ENCODE measurements at places on chromosomes 3 and 15. TPM values are rescaled to one million over a fixed set of nuclear protein-coding genes. Genes with fewer than 3 reads are reported as not detected.

DNA sequence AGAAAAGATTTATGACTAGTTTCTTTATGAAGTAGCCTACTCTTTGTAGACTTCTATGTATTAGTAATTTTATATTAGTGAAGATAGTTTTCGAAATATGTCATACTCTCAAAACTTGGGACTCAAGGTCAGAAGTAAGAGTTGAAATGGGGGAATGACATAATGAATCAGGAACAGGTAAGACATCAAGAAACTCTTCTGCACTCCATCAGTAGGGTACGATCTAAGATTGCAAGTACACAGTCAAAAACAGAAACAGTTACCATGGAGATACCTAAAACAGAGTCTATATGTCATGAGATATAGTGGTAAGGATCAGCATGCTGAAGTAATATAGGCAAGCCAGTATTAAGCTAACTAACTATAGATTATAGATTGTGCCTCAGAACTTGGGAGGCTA, 187.0 kb upstream of the MLF1 start:
- DNase-seq, result no peak

GRCh38 chr3:113261063-113261625, 49.8 kb downstream of the BOC start:
- no peak for DNase-seq

The TFRC gene
- polyA plus RNA-seq, result 48.7 TPM

DNA sequence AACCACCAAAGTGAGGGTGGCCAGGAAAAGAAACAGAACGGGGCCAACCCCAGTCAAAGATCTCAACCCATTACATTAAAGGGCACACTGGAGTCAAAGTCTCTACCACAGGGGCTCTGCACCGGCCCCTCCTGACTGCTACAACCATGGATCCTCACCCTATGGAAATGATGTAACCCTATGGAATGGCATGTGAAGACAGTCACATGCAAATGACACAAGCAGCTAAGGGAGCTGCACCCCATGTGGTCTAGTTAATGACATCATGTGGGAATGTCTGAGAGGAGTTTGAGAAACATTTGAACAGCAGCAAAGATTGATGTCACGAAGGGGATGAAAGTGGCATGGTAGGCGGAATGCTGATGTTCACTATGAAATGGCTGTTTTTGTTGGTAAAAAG, 298.2 kb upstream of the SLCO3A1 start:
- DNase-seq, result no peak

DNA sequence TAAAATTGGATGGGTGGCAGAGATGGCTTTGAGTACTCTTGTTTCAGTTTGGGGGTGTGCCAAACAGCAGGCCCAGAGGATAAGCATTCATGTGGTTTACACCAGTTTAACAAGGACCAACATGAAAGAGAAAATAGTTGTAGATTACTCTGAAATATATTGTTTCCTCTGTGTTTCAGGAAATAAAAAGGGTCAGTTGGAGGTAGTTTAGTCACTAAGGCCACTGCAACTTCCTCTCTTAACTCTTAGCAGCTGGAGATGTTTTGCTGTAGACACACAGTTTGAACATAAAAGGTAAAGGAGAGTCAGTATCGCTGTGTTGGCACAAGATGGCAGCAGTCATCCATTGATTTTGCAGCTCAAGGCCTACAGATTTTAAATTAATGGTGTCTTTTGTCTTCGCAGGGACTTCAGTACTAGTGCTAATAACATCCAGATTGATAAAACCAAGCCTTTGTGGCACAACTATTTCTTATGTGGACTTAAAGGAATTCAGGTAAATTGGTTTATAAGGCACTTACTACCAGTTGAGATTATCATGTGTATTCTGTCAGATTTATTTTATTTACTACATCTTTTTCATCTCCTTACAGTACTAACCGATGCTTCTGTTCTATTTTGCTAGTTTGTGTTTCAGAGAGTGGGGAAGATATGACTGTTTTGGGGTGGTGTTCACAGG, 65.5 kb downstream of the GALK2 start:
- peak; percentile 71 for DNase-seq

The CTNNB1 gene
- polyA plus RNA-seq, result 525 TPM

The SLCO2A1 gene
- 16.1 TPM for polyA plus RNA-seq

- no peak for DNase-seq
Measured at GRCh38 chr3:128496019-128496601, 3.1 kb upstream of the GATA2 start.

The C3orf22 gene
- 0.11 TPM for polyA plus RNA-seq

DNA sequence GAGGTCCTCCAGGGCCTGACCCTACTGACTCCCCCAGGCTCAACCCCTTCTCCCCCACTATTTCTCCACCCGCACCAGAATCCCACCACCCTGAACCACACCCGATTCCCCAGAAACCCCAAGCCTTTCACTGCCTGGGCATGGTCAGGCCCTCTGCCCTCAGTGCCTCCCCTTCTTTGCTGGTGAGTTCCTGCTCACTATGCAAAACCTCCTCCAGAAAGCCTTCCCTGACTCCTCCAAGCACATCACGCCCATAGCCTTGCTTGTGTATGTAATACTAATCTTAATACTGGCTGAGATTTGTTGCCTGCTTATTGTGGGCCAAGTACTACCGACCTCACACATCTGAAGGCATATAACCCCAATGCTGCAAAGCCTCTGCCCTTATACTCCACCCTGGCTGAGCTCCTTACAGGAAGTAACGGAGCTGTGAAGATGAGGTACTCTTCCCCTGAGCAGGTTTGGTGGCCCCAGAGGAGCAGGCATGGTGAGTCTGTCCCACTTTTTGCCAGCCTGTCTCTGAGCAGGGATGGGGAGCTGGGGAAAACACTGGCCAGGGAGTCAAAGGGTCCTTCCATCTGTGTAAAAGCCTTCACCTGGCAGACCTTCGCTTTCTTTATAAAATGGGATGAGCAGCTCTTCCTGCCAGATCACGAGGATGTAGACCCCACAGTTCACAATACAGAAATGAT, 9.5 kb downstream of the RAB6B start:
- no peak for DNase-seq

DNA sequence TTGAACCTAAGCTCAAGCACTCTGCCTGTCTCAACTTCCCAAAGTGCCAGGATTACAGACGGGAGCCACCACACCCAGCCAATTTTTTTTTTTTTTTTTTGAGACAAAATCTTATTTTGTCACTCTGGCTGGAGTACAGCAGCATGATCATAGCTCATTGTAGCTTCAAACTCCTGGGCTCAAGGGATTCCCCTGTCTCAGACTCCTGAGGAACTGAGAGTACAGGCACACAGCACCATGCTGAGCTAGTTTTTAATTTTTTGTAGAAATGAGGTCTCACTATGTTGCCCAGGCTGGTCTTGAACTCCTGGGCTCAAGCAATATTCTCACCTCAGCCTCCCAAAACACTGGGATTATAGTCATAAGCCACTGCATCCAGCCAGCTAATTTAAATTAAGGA, 36.8 kb upstream of the SUCLG2 start:
- DNase-seq, result no peak
